ENCODE measurements at places on chromosomes 16 and 17. TPM values are rescaled to one million over a fixed set of nuclear protein-coding genes. Genes with fewer than 3 reads are reported as not detected.

The MYO15B gene
- 43.7 TPM for total RNA-seq

The CETP gene
- 0.32 TPM for total RNA-seq

The ALOX12 gene
- total RNA-seq: 0.11 TPM

The HSD11B2 gene
- 0.81 TPM for total RNA-seq

The IL17C gene
- not detected for total RNA-seq

The CDR2 gene
- 6.7 TPM for total RNA-seq

The NTN3 gene
- total RNA-seq: 0.19 TPM

The RAPGEFL1 gene
- 2.1 TPM for total RNA-seq

The SLFN11 gene
- total RNA-seq: 18.1 TPM

The TRPV2 gene
- 11.2 TPM for total RNA-seq

The OSGIN1 gene
- total RNA-seq: 8.2 TPM

The CHST5 gene
- total RNA-seq: 0.27 TPM

The TBC1D3 gene
- not detected for total RNA-seq

The ASPA gene
- 3.8 TPM for total RNA-seq

The KRTAP1-5 gene
- total RNA-seq: not detected

The DHX58 gene
- 5.0 TPM for total RNA-seq

The ABCA6 gene
- 25.7 TPM for total RNA-seq

The TRAP1 gene
- total RNA-seq: 134 TPM

The TMEM106A gene
- 4.1 TPM for total RNA-seq

The SLC47A2 gene
- not detected for total RNA-seq

The OR3A1 gene
- total RNA-seq: not detected

The OR4D1 gene
- not detected for total RNA-seq

The PRSS33 gene
- not detected for total RNA-seq

The RND2 gene
- total RNA-seq: 1.5 TPM

The IKZF3 gene
- total RNA-seq: 0.32 TPM

The HAP1 gene
- total RNA-seq: 0.14 TPM

The DEXI gene
- 121 TPM for total RNA-seq

The KCNH6 gene
- not detected for total RNA-seq

The TNFRSF13B gene
- not detected for total RNA-seq

All from Right ventricle myocardium inferior (tissue), 1 donor.